Fibroblast of gingiva (primary cell): ENCODE measurements at places on chromosomes 1 and 21.

- DNase-seq = no peak
Measured at GRCh38 chr21:38495242-38495641, 3.0 kb downstream of the ERG start.

DNA sequence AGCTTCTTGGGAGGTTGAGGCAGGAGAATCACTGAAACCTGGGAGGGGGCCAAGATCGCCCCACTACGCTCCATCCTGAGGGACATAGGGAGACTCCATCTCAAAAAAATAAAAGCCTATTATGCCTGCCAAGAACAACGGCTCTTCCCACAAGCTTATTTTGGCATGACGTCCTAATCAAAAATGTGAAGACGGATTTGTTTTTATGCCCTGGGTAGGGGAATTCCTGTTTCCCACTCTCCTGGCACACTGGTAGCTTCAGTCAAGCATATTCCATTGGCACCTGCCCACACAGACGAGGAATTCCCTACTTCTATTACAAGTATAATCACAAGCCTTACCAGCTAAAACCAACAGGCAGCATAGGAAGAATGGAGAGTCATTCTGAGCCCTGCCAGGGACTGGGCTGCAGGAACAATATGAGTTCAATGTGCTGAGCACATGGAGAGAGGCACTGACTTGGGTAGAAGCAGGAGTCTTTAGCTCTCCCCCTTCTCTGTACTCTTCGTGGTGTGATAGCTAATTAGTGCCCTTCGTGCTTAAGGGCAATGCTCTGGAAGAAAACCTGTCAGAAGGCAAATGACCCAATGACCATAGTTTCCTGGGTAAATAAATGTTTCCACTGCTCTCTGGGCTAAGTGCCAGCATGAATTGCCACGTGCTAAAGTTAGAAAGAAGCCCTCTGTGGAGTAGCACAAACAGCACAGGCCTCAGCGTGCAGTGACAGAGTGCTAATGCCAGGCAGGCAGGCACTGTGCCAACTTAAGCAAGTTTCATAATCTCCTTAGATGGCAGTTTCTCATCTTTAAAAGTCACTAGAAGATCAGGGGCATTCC lies 16.8 kb downstream of the TNFSF4 start:
- peak; percentile 85 for DNase-seq

DNA sequence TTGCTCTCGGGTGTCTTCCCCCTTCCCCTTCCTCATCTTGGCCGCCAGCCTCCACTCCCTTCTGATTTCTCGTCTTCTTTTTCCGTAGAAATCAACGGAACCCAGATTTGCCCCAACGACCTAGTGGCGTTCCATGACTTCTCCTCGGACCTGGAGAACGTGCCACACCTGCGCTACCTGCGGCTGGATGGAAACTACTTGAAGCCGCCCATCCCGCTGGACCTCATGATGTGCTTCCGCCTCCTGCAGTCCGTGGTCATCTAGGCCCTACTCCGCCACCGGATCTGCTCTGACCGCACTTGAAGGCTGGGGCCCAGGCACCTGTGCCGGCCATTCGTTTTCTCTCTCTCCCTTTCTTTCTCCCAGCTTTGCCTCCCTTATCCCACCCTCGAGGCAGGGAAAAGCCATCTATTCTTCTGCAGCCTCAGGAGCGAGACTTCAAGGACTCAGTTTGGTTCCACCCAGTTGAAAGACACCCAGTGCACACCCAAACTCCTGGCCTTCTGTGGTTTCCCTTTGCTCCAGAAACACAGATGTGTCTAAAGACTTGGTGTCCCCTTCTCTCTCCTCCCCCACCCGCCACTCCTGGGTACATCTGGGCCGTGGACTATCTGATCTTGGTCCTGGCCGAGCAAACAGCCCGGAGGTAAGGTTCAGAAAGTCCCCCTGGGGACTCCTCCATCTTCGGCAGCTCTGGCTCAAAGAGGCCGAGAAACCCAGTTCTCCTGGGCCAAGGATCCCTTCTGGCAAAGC lies 7.2 kb upstream of the OPTC start:
- peak; percentile 47 for DNase-seq

DNA sequence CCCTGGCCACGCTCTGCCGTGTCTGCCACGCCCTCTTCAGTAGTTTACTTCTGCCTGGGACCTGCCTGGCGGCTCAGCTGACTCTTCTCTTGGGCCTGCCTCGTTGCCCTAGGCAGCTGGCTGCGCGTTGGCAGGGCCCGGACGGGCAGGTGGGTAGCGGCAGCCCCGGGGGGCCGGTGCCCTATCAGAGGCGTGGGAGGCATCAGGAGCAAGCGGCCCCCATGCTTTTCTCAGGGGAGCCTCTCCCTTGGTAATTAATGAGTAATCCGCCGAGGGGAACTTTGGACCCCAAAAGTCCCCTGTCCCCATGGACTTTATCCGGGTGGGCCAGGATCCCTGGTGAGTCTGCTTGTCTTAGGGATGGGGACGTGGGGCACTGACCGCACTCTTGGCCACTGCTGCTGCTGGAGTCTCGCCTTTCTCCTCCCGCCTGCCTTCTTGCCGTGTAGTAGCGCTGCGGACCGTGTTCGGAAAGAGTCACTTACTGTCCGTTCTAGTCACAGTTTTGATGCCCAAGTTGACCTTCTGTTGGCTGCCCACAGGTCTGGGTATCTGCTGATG lies 22.7 kb downstream of the SKI start:
- no peak for DNase-seq

DNA sequence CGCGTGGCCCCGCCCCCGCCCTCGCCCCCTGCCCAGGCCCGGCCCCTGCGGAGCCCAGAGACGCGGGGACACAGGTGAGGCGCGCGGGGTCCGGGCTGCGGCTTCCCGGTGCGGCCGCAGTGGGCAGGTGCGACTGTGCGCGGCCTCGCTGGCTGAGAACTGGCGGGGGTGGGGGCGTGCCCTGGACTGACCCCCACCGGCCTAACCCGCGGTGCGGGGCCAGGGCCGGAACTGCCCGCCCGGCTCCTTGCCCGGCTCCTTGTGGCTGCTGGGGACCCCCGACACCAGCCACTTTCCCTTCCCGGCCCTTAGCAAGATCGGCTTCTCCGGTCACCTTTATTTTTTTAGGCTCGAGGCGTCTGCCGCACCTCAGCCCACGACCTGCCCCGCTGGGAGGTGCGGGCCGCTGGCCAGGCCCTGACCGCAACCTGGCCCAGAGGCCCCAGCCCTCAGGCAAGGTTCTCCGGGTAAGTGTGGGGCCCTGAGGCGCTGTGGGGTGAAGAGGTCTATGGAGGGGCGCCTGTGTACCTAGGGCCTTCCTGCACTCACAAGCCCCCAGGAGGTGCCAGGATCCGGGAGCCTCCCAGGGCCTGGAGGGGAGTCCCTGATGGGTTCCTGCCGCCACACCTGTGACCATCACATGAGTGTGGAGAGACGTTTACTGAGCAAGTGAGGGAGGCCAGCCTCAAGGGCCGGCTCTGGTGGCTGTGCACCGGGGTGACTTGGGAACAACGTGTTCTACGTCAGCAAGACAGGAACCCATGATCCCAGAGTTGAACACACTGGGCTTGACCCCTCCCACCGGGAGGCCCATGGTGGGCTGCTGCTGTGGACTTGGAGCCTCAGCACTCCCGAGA lies at the start of gene SMIM1:
TSS of gene SMIM1 (plus strand) at position 35 of the 857 bp plus-strand sequence. CDS start 2,625 bp downstream, outside the sequence.
- DNase-seq = no peak

GRCh38 chr21:31735511-31735992 lies 3.6 kb upstream of the SCAF4 start:
- no peak for DNase-seq

GRCh38 chr1:244406337-244406736 lies 45.4 kb downstream of the ADSS2 start:
- no peak for DNase-seq

DNA sequence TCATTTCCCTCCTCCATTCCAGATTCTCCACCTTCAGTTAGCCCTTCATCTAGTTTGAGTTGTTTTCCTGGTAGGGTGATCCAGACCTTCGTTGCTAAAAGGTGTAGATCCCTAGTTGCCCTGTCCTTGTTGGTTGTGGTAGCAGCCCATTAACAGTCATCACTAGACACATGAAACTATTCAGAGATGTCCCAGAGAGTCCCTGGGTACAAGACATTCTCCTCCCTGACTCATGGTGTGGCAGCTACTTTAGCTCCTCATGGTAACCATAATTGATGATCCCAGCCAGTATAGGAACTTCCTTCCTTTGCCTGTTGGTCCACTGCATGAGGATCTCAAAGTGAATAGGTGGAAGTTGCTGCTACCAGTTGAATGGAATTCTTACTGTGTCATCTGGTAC lies 6.0 kb upstream of the SH2D2A start:
- no peak for DNase-seq

GRCh38 chr1:9883585-9884449 lies 26.3 kb downstream of the CTNNBIP1 start:
- DNase-seq = no peak

DNA sequence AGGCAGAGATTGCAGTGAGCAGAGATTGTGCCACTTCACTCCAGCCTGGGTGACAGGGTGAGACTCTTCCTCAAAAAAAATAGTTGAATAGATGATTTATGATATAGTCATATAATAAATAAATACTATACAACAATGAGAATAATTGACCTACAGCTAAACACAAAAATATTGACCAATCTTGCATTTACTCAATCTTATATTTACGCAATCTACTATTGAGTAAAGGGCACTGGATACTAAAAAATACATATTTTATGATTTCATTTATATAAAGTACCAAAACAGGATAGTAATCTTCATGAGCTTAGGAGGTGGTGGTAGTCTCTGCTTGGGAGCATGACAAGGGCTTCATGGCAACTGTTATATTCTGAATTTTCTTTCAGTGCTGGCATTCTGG lies 19.1 kb upstream of the GBP3 start:
- DNase-seq = no peak

- no peak for DNase-seq
Measured at GRCh38 chr1:121458291-121459048, 273.7 kb downstream of the SRGAP2C start.

DNA sequence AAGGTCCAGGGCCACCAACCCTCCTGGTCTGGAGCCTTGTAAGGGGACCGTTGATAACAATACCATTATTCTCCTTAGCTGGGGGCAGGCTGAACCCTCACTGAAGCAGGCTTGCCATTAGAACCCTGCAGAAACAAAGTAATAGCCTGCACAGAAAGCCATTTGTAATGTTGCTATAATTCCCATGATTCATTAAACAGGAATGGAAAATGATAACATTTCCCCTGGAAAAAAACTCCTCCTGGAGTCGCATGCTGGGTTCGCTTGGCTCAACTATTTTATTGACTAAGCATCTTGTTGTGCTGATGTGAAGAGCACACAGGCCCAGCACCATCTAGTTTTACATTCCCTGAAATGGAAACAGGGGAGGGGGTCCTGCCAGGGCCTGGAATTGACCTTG lies 155.6 kb upstream of the CSF3R start:
- DNase-seq = no peak

- no peak for DNase-seq
Measured at GRCh38 chr1:231062500-231063270, 22.6 kb upstream of the FAM89A start.

DNA sequence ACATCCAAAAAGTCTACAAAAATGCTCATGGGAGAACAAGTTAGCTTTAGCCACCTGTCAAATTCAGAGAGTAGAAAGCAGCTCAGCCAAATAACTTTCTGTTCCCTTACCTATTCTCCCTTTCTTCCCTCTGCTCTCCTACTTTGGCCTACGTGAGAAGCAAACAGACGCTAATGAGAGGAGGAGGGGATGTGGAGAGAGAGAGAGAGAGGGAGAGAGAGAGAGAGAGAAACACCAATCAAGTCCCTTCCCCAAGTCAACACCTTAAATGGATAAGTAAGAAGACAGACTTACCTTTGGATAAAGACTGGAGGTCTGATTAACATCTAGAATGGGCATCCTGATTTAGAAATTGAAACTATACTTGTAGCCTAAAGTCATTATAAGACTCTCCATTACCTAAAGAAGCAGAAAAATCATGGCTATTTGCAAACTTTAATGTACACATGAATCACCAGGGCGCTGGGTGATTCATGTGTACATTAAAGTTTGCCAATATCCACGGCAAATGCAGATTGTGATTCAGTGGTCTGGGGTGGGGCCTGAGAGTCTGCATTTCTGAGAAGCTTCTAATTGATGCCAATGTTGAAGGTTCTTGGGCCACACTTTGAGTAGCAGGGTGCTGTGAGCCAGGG lies 13.1 kb upstream of the DUSP12 start:
- no peak for DNase-seq

GRCh38 chr1:54614563-54614962 lies 8.8 kb downstream of the FAM151A start:
- DNase-seq = no peak

GRCh38 chr21:40505244-40505643 lies 341.7 kb downstream of the DSCAM start:
- no peak for DNase-seq

DNA sequence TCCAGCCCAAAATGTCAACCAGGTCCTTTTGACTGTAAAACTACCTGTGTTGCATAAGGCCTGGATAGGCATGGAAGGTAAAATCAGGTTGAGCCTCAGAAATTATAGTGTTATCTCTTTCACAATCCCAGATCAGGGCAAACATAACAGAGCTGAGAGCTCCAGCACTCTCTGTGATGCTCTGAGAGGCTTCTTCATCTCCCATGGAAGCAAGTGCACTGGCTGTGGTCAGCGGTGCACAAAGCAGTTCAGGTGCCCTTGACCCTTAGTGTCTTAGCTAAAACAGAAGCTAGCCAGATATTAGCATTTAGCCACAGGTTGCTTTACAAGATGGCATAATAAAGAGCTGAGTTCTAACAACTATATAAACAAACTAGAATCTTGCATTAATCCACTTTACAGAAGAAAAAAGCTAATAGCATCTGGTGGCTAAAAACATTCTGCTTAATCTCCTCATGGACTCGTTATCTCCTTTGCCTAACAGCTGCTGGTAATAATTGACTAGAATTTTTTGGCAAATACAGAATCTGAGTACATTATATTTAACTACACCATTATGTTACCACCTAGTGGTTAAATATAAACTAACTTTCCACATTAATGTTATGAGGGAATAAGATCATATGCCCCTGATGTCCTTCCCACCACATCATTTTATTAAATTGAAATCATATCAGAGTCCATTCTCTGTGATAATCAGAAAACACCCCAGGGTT lies 25.6 kb upstream of the POGK start:
- DNase-seq = no peak

GRCh38 chr1:44523593-44524591 lies 118.8 kb downstream of the RNF220 start:
- DNase-seq = no peak

- no peak for DNase-seq
Measured at GRCh38 chr1:59499943-59500569, 203.2 kb downstream of the FGGY start.

GRCh38 chr1:225445639-225446594 lies 18.1 kb upstream of the LBR start:
- no peak for DNase-seq

DNA sequence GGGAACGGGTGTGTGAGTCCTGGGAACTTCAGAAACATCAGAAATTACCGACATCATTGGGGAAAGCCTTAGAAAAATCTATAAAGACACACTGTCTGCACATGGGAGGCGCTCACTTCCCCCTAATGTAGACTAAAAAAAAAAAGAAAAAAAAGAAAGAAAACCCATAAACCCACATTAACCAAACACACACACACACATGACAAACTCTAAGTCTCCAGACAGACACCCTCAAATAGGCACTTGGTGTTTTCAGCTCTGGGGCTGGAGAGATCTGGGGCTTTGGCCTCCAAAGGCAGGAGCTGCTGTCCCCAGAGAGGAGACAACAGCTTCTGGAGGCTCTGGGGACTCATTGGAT lies 13.2 kb upstream of the SDHB start:
- no peak for DNase-seq

GRCh38 chr1:93851327-93851712 lies 27.7 kb downstream of the DNTTIP2 start:
- DNase-seq = no peak

GRCh38 chr1:224054012-224054411 lies 59.9 kb upstream of the FBXO28 start:
- no peak for DNase-seq

GRCh38 chr1:155940993-155941844 lies at the start of gene RXFP4:
RXFP4 (plus strand) TSS chr1:155941638; CDS start chr1:155941710, 72 bp downstream.
- no peak for DNase-seq
